K562 (cell line): ENCODE measurements at places on chromosomes 7 and 10.

DNA sequence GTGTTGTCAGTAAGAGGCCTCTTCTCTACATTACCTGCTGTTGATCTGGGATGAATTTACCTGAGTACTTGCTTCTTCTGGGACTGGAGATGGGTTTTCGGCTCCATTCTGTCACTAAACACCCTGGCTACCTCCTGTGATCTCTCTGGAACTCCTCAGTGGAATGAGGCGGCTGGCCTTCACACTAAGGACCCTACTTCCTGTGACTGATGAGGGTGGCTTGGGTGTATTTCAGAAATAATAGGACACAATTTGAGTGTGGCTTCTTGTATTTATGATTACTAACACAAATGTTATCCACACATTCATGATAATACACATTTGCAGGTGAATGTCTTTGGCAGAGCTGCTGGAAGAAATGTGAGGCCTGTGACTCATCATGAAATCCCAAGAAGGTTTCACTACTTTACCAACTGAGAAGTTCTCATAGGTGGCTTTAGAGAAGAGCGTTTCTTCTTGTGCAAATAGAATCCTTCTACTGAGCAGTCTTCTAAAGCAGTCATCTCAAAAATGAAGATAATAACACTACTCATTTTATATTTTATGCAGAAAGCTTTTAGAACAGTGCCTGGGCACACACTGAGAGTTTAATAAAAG, 21.3 kb upstream of the EVX1 start:
- no peak for DNase-seq

- no peak for DNase-seq
Measured at GRCh38 chr10:113202011-113202410, 252.0 kb downstream of the TCF7L2 start.

DNA sequence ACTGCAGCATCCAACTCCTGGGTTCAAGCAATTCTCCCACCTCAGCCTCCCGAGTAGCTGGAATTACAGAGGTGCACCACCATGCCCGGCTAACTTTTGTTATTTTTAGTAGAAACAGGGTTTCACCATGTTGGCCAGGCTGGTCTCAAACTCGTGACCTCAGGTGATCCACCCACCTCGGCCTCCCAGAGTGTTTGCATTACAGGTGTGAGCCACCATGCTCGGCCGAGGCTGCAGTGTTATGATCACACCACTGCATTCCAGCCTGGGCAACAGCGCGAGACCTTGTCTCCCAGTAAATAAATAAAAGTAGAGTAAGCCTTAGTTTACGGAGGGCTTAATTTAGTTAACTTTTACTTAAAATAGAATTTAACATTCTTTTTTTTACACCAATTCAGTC, 23.7 kb upstream of the IGF2BP3 start:
- DNase-seq, result no peak

DNA sequence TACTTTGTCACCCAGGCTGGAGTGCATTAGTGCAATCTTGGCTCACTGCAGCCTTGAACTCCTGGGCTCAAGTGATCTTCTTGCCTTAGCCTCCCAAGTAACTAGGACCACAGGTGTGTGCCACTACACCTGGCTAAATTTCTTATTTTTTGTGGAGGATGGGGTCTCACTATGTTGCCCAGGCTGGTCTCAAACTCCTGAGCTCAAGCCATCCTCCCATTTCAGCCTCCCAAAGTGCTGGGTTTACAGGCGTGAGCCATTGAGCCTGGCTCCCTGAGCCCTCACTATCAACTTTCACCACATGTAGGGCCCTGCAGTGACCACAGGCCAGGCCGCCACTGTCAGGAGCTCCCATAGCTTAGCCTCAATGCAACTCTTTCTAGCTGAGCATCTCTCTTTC, 110.2 kb downstream of the CUL2 start:
- no peak for DNase-seq

- no peak for DNase-seq
Measured at GRCh38 chr7:107506674-107507339, 37.0 kb downstream of the GPR22 start.

- DNase-seq, result no peak
Measured at GRCh38 chr10:129187331-129187730, 279.7 kb upstream of the MGMT start.

GRCh38 chr10:102300278-102300843, 55.0 kb downstream of the GBF1 start:
- DNase-seq, result no peak

- no peak for DNase-seq
Measured at GRCh38 chr7:156389116-156389692, 251.4 kb upstream of the RNF32 start.

DNA sequence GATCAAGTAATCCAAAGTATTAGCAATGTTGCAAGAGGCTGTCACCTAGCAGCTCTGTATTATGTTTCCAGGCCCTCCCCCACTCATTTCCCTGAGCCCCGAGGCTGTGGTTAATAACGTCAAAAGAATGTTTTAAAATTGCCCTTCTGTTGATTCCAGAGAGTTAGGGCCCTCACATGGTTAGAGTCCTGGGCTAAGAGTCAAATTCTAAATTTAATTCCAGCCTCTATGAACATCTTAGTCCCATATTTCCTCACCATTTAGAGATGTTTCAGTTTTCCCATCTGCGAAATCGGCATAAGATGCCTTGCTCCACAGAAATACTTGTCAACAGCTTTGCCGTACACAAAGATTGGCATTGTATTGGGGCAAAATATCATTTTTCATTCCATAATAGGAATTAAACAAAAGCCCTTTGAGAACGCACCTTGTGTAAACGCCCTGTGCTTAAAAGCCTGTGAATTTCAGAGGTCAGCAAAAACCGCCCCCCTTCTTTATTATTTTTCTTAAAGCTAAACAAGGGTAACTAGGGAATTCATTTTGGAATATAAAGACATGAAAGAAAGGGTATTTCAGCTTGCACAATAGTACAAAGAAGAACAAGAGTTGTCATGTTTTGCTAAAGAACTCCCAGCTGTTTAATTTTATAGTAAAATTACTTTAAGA, 135.8 kb downstream of the ARID5B start:
- no peak for DNase-seq

- no peak for DNase-seq
Measured at GRCh38 chr7:53119514-53119941, 84.1 kb downstream of the POM121L12 start.

DNA sequence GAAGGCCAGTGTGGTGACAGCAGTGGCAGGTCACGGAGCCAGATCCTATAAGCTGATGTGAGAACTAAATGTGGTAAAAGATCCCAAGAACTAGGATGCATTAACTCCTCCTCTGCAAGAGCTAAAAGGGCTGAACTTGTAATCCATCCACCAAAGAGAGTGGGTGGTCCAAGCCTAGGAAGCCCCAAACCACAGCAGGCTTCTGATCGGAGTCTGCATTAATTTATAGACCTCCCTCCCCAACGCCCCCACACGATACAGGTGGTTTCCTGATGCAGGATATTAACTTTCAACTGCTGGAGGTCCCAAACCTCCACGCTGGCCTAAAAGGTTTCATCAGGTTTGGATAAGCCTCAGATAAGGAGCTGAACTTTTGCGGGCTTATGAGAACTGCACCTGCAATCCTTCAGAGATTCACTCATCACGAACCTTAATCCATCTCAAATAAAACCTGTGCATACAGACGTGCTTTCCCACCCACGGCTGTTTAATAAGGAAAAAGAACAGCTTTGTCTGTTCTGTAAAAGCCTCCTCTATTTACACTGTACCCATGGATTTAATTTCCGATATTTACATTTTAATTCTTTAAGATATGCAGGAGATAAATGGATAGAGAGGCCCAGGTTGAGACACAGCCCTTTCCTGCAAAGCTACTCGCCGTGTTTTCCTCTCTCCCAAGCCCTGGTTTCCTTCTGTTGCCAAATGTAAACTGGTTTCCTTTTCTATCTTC, 74.9 kb downstream of the GFRA1 start:
- no peak for DNase-seq

DNA sequence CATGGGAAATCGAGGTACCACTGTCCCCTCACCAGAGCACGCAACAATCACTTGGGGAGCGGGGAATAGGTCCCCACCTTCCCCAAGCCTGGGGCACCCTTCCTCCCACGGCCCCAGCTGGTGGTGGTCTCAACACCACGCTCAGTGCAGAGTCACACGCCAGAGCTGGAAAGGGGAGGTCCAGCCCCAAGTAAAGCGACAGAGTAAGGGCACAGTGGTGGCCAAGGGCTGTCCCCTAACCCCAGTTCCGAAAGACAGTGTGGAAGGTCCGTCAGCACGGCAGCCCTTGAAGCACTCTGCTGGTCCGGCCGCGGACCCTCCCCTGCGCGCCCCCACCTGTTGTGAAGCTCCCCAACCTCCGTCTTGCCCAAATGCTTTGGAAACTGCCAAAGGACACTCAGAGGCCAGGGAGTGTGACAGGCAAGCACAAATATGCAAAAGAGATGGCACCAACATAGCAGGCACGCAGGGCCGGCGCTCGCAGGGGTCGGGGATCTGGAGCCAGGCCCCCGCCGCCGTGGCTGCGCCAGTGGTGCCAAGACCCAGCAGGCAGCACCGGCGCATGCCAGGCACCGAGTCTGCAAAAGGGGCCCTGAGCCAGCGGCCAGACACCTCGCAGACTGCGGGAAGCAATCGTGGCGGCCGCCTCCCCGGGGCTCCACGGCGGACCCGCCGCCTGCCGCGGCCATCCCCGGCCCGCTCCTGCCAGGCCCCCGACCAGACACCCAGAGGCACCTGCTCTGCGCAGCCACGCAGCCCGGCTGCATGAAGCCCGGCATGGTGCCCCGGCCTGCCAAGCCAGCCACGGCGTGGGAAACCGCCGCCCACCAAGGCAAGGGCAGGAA, 51.6 kb upstream of the SRRM3 start:
- no peak for DNase-seq

DNA sequence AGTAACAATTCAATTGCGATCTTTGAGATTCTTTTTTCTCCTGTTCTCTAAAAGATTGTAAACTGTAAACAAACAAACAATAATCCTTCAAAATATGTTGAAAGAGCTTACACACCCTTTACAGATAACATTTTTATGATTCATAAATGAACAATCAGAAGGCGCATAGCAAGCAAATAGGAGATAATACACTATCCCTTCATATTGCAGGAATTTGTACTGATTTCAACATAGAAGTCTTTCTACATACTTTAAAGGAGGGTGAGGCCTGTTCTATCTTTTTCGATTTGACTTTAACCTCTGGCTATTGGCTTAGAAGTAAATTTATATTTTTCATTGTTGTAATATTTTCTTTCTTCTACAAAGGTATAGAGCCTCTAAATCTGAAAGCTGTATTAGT, 57.2 kb downstream of the TFEC start:
- no peak for DNase-seq

- no peak for DNase-seq
Measured at GRCh38 chr10:132192991-132193665, 6.4 kb downstream of the DPYSL4 start.

DNA sequence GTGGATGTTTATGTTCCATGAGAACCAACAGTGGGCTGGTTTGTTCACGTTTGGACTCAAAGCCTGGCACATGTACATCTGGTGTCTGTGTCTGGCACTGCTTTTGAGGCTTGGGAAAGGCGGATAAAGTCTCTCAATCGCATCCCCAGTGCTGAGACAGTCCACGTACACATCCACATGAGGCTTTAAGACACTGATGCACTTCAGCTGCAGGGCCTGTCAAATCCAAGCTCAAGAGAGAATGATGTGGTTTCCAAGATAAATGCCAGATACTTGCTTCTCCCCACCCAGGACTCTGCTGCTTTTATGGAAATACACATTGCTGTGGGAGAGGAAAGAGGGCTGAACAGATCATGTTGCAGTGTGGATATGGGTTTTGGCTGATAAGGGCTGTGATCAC, 178.4 kb downstream of the ADARB2 start:
- no peak for DNase-seq

- no peak for DNase-seq
Measured at GRCh38 chr7:141847996-141848395, 6.7 kb upstream of the PRSS37 start.
